ENCODE measurements at places on chromosomes 7 and 10.
A peak's percentile ranks its signal among the peaks of the same experiment; 100 is the strongest.

GRCh38 chr7:14765731-14766130 lies 136.8 kb downstream of the DGKB start:
- no peak for DNase-seq

DNA sequence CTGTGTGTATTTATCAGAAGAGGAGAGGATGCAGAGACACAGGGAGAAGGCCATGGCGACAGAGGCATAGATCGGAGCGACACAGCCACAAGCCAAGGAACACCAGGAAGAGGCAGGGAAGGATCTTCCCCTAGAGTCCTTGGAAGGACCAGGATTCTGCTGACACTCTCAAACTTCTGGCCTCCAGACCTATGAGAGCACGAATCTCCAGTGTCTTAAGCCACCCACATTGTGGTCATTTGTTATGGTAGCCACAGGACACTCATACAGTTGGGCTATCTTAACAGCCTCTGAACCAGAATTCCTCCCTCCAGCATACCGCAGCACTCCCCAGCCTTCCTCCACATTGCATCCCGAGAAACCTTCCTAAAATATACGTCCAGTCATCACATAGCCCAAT lies 367.0 kb upstream of the MGMT start:
- no peak for DNase-seq

- peak; percentile 58 for DNase-seq
Observed at GRCh38 chr7:47253650-47254080, 328.2 kb downstream of the TNS3 start.

GRCh38 chr7:86199881-86200614 lies 443.7 kb upstream of the GRM3 start:
- DNase-seq = no peak

GRCh38 chr7:4726566-4726965 lies 44.5 kb downstream of the FOXK1 start:
- DNase-seq = no peak

GRCh38 chr10:101565370-101565900 lies 22.6 kb downstream of the POLL start:
- no peak for DNase-seq

DNA sequence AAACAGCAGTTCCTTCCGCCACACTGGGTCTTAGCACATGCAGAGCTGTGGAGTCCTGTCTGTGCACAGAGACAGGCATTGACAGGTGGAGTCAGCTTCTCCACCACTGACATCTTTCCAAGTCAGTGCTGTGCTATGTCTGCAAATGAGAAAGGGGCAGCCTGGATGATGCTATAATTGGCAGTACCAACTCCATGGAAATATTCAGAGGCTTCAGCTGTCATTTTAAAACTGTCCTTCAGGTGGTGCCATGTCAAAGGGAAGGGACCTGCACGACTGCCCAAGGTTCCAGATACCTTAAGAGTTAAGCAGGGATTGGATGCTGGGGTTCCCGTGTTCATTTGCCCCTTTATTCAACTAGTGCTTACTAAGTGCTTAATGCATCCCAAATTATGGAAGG lies 258.0 kb upstream of the PRKCQ start:
- no peak for DNase-seq

DNA sequence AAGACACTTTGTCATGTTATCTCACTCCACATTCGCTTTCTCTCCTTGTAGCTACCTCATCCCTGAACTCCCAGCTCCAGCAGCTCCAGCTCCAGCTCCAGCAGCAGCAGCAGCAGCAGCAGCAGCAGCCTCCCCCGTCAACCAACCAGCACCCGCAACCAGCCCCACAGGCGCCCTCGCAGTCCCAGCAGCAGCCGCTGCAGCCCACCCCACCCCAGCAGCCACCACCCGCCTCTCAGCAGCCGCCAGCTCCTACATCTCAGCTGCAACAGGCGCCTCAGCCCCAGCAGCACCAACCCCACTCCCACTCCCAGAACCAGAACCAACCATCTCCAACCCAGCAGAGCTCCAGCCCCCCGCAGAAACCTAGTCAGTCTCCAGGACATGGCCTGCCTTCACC lies 226.6 kb upstream of the YAE1 start:
- DNase-seq = no peak

DNA sequence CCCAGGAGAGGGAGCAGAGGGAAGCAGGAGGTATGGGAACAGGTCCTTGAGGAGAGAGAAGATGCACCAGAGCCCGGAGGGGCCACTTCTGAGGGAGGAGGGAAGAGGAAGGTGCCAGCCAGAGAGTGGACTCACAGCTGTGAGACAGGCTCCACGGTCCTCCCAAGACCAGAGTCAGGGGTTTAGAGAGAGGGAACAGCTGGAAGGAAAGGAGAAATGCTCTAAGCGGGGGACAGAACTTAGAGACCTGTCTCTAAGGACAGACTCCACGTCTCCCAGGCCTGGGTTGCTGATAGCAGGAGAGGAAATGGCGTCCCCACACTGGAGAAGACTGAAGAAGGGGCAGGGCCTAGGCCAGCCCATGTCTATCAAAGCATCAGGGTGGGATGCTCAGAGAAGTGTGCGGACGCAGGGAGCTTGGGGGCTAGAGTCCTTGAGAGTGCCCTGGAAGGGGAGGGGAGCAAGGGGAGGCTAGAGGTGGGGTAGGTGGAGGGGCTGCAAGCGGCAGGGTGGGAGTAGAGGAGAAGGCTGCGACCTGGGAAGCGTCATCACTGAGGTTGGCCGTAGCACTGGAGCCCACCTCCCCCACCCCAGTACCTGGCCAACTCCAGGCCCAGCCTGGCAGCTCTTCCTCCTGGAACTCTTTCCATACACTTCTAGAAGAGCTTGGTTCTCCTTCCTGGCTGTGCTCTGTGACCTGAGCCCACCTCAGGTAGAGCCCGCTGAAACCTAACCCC lies 25.6 kb upstream of the GRID1 start:
- DNase-seq = no peak

- no peak for DNase-seq
Observed at GRCh38 chr10:74231375-74231774, 80.4 kb downstream of the ADK start.

DNA sequence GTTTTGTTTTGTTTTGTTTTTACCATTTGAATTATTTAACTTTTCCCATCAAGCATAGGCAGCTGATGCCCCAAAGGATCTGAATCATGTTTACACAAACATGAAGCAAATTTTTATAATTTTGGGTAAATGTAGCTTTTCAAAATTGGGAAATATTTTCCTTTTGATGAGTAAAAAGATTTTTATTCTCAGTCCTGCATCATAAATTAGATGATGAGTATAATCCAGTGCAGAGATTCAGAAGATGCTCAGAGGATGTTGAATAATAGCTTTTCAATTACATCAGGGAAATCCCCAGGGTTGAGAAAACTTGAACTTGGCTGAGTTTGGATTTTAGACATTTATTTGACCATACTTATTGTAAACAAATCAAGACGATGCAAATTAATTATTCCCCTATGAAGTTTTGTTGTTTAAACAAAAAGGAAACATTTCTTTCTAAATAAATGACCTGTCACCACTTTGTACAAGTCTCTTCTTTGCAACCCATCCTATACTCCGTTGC lies 121.7 kb downstream of the FAM204A start:
- DNase-seq = peak; percentile 7

DNA sequence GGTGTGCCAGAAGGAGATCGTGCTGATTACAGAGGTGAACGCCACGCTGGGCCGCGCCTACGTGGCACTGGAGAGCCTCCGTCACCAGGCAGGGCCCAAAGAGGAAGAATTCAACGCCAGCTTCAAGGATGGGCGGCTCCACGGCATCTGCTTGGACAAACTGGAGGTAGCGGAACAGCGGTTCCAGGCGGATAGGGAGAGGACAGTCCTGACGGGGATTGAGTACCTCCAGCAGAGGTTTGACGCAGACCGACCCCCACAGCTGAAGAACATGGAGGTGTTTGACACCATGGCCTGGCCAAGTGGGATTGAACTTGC lies 12.1 kb upstream of the ATP6V0E2 start:
- no peak for DNase-seq

DNA sequence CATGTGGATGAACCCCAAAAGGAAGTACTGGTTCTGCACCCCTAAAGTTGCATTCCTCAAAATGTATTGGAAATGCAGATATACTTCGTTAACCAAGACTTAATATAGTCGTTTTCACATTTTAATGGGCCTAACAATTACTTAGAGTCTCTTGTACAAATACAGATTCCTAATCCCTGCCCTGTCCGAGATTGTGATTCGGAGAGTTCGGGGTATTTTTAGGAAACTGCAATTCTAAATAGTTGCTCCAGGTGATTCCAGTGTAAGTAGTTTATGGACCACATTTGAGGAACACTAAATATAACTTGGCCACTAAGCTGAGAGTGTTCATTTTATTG lies 830 bp downstream of the TRUB1 start:
- no peak for DNase-seq

DNA sequence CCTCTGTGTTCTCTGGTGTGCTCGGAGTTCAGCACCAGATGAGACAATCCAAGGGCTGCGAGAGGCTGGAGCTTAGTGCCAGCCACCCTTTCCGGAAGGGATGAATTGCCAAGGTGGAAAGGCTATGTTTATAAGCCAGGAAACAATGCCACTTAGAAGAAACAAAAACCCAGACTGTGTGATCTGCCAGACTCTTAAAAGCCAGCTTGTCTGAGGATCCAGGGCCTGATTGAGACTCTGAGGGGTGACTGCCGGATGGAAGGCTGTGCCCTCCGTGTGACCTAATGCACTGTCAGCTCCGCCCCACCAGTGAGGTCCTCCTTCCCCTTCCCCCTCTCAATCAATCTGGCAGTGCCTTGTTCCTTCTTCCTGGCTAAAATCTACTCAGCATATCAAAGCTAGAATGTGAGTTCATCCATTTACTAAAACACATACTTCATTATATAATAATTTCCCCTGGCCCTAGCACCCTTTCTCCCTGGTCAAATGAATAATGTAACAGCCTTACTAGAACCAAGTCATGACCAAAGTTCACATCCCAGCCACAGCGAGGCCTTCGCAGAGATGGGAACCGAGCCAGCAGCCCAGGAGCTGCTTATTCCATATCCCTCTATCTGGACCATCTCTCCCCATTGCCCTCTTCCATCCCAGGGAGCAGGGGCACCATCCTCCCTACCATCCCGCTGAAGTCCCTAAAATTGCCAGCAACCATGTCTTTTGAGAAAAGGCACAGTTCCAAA lies 25.5 kb downstream of the FAM107B start:
- DNase-seq = no peak

- DNase-seq = peak; percentile 22
Observed at GRCh38 chr10:87092861-87093631, 1.6 kb downstream of the GLUD1 start.

DNA sequence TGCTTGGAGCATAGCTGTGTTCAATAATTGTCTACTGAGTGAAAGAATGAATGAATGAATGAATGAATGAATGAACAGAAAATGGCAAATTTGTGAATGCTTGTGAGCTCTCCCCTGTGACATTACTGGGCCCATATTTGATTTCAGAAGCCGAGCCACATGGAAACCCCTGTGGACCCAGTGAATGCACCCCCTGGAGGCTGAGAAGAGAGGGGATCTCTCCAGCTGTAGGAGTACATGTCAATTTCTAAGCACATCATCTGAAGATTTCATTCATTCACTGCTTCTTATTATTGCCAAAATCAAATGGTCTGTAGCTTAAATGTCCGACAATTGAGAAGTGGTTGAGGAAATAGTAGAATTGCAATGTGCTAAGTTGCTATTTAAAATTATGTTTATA lies 58.3 kb upstream of the DOCK1 start:
- DNase-seq = no peak

DNA sequence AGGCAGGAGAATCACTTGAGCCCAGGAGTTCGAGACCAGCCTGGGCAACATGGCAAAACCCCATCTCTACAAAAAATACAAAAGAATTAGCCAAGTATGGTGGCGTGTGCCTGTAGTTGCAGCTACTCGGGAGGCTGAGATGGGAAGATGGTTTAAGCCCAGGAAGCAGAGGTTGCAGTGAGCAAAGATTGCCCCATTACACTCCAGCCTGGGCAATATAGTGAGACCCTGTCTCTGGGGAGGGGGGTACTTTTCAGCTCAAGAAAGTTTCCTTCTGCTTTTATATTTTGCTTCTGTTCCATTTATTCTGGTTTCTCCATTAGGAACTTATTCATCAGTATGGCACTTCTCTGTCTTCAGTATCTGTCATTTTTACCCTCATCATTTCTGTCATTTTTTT lies 48.6 kb downstream of the COA1 start:
- no peak for DNase-seq

DNA sequence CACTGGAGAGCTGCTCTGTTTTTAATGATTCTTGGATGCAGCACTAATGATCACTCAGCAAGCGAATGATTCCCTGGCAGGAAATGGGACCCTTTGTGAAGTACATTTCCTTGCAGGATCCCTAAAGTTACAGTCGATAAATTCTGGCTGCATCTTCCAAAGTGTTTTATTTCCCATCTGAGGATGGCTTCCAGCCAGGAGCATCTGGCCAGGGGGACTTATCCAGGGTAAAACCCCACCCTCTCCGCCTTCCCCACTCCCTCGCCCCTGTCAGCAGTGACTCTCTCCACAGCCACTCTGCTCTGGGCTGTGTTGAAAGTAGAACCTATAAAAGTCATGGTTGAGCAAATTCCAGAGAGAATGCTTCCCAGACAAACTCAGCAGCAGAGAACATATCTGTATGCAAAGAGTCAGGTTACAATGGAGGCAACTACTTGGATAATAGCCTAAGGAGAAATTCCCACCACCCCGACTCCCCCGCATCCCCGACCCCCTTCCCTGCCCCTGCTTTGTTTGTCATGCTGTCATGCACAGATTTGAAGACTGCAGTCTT lies 111.0 kb upstream of the ANLN start:
- DNase-seq = peak; percentile 92

- DNase-seq = no peak
Observed at GRCh38 chr7:24808518-24808917, 51.3 kb upstream of the GSDME start.

GRCh38 chr10:7667262-7668141 lies 736 bp upstream of the ITIH5 start:
- DNase-seq = no peak

GRCh38 chr10:83272666-83273434 lies 866.5 kb upstream of the GHITM start:
- peak; percentile 23 for DNase-seq

DNA sequence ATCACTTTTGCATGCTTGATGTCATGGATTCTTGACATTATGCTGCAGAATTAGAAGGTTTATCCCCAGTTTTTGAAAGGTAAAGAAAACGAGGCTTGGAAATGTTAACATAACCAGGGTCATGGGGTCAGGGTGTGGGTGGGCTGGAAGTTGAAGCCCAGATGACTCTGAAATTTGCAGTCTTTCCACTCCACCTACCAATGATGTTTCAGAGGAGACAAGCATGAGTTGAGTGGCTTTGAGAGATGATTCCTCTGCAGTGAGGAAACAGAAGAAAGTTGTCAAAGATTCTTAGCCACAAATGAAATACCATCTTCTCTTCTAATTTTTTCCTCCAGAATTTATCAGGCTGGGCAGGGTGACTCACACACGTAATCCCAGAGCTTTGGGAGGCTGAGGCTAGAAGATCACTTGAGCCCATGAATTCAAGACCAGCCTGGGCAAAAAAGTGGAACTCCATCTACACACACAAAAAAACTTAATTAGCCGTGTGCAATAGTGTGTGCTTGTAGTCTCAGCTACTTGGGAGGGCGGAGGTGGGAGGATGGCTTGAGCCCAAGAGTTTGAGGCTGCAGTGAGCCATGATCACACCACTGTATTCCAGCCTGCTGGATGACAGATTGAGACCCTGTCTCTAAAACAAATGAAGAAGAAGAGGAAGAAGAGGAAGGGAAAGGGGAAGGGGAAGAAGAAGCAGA lies 239.1 kb upstream of the AUTS2 start:
- DNase-seq = peak; percentile 88

Data from fibroblast of skin of right quadriceps (primary cell).